NCI-H187 treated with DMSO at 0.1 percent for 48 hours (cell line): ENCODE measurements at places on chromosomes 5 and 9.

DNA sequence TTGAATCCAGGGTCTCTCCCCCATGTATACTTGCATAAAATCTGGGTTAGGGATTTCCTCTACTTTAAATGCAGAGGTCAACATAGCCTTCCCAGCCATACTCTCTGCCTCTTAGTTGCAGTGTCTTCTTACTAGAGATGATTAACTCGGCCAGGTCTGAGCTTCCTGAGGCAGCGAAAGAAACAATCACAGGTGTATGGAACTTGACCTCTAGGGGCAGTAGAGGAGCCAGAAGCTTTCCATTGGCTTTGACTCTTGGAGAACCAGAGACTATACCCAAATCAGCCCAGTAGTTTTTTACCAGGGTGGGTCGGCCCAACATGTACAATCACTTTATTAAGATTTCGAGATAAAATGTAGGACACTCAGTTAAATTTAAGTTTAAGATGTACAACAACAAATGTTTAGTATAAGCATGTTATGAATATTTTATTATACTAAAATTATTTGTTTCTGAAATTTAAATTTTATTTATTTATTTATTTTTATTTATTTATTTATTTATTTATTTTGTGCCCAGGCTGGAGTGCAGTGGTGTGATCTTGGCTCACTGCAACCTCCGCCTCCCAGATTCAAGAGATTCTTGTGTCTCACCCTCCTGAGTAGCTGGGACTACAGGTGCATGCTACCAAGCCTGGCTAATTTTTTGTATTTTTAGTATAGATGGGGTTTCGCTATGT lies 48.0 kb upstream of the DMRT3 start:
- no peak for DNase-seq

- no peak for DNase-seq
These were observed 173.2 kb downstream of the DAB2IP start for GRCh38 chr9:121824651-121825030.

GRCh38 chr5:132808448-132808847 lies 4.7 kb upstream of the SOWAHA start:
- no peak for DNase-seq

DNA sequence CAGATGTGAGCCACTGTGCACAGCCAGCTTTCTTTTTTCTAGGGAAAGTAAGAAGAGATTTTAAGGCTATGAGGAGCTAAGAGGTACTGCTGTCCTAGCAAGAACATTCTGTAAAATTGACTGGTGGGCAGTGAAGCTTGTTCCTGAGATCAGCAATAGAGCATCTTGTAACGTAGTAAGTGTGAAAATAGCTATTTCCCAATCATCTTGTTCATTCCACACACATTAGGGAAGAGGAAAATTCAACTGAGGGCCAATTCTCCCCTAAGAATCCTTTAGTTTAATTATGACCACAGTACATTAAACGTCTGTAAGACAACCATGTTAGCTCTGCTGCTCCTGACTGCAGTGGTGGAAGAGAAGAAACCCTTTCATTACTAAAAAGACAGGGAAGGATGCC lies 246.2 kb downstream of the EFNA5 start:
- DNase-seq = no peak

GRCh38 chr5:57960569-57960968 lies 478.0 kb upstream of the ACTBL2 start:
- DNase-seq = no peak

- no peak for DNase-seq
These were observed 318.4 kb upstream of the NMUR2 start for GRCh38 chr5:152723482-152723881.

DNA sequence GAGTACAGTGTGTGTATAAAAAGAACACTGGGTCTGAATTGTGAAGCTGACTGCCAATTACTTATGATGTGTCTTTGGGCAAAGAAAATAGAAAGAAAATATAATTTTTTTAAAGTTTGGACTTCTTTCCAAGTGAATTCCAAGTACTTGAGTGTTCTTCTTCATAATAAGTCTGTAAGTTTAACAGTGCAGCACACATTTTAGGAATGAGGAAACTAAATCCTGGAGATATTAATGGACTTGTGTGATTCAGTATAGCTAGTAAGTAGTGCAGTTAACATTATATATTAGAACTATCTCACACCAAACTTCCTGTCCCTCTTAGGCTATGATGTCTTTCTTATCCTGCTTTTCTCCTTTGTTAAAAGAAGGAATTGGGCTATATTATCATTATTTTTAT lies 1953.8 kb downstream of the MAT2B start:
- DNase-seq = no peak

GRCh38 chr5:148790545-148791333 lies 35.7 kb upstream of the ADRB2 start:
- DNase-seq = no peak

DNA sequence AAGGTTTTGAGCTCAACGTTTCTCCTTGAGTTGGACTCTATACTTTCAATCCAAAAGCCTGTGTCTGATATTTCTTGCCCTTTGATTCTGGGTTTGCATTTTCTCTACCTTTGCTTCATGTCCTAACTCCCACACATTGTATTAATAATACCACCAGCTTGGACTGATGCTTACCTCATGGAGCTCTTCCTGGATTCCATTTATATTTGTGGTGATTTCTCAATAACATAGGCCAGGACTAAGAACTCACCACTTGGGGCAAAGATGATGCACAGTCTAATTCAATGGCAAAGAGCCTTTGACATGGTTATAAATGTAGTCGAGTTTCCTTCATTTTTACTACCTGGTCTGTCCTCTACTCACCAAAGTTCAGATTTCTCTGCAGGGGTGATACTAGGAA lies 27.5 kb upstream of the EFNA5 start:
- no peak for DNase-seq

- no peak for DNase-seq
These were observed 194.5 kb downstream of the ICE1 start for GRCh38 chr5:5617024-5617423.

DNA sequence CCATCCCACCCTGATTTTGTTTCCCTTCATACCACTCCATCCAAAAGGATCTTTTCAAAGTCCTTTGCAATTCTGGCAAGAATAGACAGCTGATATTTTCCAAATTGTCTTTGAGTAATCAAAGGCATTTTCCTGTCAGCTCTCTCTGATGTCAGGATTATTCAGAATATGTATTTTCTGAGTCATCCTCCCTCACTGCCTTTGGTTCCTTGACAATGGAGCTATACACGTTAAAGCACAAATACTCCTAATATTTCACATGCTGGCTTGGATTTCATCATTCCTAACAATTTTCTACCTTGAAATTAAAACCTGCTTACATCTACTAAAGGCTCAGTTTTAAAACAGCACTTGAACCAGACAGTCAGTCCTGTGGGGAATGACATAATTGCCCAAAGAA lies 379.4 kb downstream of the GADD45G start:
- DNase-seq = no peak

DNA sequence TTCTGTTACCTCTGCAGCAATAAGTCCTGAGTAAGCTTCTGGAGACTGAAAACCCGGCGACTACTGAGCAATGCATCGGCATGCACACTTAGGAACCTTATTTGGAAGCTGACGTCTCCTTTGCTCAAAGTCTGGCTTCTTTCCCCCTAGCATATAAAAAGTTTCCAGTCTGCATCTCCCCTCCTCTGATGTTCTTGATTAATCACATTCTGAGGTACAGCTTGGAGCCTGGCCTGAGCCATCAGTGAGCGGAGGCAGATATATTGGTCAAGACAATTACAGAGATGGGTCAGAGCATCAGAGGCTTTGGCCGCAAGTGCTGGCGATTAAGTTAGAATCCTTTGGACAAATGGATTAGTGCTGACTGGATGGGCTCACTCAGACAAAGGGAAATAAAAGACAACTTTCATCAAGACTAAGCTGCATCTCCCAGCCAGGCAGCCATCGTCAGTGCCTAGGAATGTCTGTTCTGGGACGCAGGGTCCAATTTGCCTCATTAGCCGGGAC lies 140.7 kb downstream of the MTX3 start:
- DNase-seq = no peak

GRCh38 chr5:152260940-152261339 lies 144.1 kb downstream of the NMUR2 start:
- DNase-seq = no peak

- DNase-seq = no peak
These were observed 12.7 kb upstream of the EDIL3 start for GRCh38 chr5:84397385-84397784.

DNA sequence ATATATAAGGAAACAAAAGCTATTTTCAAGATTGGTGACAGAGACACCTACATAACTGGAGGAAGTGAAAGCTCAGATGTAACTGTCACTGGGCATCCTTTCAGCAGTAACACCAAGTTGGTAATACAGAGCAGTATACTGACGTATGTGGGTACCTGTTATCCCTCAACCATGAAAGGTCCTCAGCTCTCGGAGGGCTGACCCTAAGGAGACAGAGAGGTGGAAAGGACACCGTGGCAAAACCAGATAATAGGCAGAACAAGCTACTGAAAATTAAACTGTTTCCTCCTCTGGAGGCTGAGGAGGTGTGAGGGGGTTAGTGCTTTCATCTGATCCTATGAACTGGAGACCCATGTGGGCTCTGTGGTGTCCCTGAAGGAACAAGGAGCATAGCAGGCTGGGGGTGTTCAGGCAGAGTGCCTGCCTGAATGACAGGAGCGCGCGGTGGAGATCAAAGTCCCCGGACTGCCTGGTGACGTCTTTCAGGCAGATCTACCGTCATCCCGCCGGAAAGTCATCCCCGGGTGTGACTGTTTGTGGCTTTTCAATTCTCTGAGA lies 130.2 kb upstream of the FSTL4 start:
- no peak for DNase-seq

GRCh38 chr9:35811381-35812024 lies 559 bp downstream of the SPAG8 start:
- DNase-seq = no peak

DNA sequence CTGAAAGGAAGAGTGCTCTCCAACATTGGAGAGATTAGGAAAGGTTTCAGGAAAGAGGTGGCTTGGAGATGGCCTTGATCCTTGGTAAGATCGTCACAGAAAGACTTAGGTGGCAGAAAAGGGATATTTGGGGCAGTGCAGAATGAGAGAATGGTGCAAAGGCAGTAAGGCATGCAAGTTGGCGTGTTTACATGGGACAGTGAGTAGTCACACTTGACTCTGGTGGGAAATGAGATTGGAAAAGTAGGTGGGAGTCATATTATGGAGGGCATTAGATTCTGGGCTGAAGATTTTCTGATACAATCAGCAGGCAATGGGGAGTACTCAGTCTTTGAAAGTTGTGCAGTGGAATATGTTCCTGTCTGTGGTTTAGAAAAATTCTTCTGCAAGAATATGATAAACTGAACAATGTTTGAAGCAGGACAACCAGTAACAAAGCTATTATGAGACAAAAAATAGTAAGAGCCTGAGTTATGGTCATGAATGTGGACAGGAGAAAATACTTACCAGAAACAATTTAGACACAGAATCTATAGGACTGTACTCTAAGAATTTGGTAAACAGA lies 76.2 kb upstream of the ANKRD55 start:
- no peak for DNase-seq

- no peak for DNase-seq
These were observed 22.1 kb upstream of the TAS2R1 start for GRCh38 chr5:9652295-9652694.

DNA sequence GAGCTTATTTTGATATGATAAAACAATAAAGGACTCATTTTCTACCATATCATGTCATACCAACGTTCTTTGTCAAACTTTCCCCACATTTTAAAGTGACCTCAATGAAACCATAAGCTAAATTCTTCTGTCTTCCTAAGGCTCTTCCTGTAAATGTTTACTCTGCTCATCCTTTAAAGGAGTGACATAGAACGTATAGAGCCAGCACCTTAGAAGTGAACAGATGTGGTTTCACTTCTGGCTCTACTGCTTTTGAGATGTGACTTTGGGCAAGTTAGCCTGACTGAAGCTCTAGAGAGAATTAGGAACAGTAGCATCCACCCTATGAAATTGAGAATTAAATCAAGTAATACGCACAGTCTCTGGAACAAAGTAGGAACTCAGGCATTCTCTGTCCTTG lies 24.1 kb downstream of the SAR1B start:
- DNase-seq = no peak
